Activated T-cell treated with anti-CD3 and anti-CD28 coated beads for 4 hours (primary cell): ENCODE measurements at places on chromosomes 4 and X.

GRCh38 chr4:174320494-174321199, 36.9 kb downstream of the CEP44 start:
- no peak for DNase-seq

- DNase-seq, result no peak
Observed at GRCh38 chr4:154616287-154616686, 3.8 kb upstream of the FGG start.

- DNase-seq, result no peak
Observed at GRCh38 chrX:8424912-8425311, 39.7 kb upstream of the VCX3B start.

- DNase-seq, result no peak
Observed at GRCh38 chr4:158624889-158625478, 46.7 kb downstream of the C4orf46 start.

- DNase-seq, result no peak
Observed at GRCh38 chr4:182564724-182565369, 321.6 kb downstream of the TENM3 start.

DNA sequence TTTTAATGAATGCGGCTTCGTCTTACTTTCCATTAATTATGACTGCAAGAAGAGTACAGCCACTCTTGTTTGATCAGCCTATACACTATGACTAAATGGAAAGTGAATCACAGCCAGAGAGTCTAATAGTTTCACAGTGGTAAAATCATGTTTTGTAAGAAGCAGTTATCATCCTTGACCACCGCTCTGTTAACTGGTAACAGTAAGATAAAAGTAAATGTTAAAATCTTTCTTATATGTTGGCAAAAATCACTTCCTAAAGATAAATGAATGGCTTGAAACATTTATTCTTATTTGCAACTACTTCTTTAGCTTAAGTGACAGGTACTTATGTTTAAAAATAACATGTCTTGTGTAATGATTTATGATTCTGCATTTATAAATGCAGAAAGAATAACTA, 13.2 kb downstream of the GALNT7 start:
- DNase-seq, result no peak
